ENCODE measurements at places on chromosomes 3 and 15.

- DNase-seq, result no peak
Measured at GRCh38 chr3:158743664-158744566, 11.7 kb upstream of the RARRES1 start.

DNA sequence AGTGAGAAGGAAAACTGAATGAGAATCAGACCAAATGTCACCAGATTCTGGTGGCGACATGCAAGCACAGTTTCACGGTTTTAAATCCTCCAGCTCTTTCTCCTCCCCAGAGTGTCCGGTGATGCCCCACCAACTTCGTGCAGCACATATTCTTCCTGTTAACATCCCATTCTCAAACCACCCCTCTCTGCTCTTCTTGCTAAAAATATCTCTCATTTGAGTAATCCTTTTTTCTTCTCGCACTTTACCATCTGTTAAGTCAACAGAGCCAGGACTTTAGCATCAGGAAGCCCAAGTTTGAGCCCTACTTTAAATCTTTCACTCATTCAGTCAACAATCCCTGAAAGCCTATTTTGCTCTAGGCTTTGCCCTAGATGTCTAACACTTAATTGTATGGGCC is 68.2 kb upstream of the VGLL4 start:
- no peak for DNase-seq

GRCh38 chr15:40279437-40280141 is 3.3 kb downstream of the ANKRD63 start:
- DNase-seq, result no peak

GRCh38 chr3:98897701-98898100 is 3.8 kb downstream of the DCBLD2 start:
- no peak for DNase-seq
